ENCODE measurements at places on chromosomes 6 and 20.

DNA sequence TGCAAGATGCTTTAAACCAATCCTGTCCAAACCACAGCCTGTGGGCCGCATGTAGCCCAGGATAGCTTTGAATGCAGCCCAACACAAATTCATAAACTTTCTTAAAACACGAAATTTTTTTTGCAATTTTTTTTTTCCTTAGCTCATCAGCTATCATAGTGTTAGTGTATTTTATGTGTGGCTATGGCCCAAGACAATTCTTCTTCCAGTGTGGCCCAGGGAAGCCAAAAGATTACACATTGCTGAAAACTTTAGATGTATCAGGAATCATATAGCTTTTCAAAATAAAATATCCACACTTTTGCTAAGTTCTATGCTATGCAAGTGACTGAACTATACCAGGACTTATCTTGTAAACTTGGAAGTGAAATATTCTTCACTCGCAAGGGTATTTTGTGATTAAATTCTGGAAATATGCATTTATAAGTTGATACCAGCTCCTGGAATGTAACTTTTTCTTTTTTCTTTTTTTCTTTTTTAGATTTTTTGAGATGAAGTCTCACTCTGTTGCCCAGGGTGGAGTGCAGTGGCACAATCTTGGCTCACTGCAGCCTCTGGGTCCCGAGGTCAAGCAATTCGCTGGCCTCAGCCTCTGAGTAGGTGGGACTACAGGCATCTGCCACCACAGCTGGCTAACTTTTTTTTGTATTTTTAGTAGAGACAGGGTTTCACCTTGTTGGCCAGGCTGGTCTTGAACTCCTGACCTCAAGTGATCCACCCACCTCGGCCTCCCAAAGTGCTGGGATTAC, 49.8 kb downstream of the MTHFD1L start:
- no peak for DNase-seq

DNA sequence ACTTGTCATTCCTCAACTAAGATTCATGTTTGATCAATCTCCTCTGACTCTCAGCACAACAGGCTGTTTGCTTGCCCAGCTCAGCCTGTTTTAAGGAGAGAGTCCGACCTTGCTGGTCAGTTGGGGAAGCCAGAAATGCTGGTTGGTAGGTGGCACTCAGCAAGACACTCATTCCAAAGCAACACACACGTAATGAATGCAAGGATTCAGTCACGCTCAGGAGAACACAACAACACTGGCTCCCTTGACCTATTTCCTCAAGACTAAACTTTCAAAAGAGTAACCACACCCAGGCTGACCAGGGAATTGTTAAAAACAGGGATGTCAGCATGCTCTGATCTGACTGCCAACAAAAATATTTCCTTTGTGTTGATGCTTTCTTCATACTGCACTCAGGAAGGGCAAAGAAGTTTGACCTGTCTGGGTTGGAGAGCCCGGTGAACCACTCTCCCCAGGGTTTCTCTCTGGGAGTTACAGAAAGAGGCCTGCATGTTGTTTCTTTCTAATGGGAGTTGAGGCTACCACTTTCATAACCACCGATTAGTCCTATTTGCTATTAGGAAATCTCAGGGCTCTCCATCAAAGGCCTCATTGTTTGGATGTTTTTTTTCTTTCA, 25.6 kb upstream of the PREP start:
- DNase-seq: no peak

DNA sequence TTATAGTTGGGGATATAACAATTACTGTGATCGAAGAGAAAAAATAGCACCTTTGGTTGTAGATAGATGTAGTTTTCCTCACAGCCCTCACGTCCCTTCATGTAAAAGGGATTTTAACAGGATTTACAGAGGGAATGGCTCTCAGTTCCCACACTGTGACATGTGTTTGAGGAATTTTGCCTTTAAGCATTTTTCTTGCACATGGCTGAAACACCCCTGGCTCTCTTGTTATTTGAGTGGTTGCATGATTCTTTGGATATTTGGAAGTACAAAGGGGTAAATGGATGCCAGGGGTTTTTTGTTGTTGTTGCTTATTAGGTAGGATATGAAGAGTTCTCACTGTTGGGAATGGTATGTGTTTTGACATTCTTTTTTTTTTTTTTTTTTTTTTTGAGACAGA, 48.2 kb downstream of the JAG1 start:
- DNase-seq: no peak

DNA sequence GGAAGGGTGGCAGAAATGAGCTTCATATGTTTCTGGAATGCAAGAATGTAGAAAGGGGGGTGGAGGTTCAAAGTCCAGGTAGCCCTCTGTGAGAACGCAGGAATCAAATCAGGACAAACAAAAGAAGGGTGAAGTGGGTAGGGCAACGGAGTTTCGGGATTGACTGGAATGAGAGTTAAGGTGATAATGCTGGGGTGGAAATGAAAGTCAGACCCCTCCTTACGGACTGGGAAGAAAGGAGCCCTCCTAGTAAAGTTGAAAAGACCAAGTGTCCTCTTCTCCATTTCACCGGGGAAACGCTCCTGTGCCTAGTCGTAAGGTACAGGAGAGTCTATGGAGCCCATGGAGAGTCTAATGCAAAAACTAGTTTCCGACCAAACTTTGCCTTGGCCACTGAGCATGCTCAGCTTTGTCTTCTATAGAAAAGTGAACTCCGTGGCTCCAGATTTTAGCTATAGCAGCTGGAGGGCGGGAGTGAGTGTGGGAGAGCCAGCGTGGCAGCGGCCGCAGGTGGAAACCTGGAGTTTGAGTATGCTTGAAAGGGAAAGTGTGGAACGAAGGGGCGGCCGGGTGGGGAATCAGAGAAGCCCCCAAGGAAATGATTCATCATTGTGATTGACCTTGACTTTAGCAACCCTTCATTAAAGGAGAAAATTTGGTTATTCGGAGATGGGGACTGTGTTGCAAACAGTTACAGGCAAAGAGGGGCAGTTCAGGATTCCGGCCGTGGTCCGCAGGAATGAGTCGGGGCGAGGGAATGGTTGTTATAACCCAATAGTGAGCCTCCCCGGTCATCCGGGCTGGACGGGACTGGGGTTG, 1.3 kb upstream of the LRRC1 start:
- no peak for DNase-seq

- DNase-seq: no peak
Observed at GRCh38 chr20:21151791-21152190, 25.9 kb downstream of the KIZ start.

Measured in activated naive CD4-positive, alpha-beta T cell (primary cell).